ENCODE measurements at places on chromosomes 1 and 21. TPM values are rescaled to one million over a fixed set of nuclear protein-coding genes. Genes with fewer than 3 reads are reported as not detected.

- no peak for DNase-seq
- no peak overlapping the region for H3K27ac ChIP-seq
Measured at GRCh38 chr1:25795946-25796810, 3.8 kb upstream of the SELENON start.

DNA sequence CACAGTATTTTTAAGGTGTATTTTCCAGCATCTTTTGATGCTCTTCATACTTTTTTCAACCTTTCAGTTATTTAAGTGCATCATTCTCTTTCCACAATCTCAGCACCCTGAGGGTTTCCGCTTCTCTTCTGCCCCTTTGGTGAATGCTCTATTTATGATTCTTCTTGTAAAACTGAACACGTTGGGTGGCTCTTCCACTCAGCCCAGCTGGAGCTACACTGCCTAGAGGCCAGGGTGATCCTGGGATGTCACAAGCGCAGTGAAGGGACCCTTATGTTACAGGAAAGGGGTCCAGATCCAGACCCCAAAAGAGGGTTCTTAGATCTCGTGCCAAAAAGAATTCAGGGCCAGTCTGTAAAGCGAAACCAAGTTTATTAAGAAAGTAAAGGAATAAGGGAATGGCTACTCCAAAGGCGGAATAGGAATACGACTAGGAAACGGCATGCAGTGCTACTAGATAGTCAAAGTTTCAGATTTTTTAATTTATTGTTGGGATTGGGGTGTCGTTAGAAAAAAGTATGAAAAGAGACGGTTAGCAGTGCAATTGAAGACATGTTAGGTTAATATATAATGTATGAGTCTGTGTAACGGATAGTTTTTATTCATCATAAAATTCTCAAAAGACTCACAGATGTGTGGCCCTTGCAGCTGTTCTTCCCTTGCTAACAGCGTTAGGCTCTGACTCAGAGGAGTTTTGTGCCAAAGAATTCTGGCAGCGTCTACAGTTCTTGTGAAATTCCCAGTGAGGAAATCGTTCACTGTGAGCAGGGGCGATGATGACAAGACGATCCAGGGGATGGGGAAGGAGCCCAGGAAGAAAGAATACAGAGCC, 14.4 kb upstream of the ERVH48-1 start:
- peak overlapping the region; percentile 72 for H3K27ac ChIP-seq
- H3K36me3 ChIP-seq, result peaks cover 6% of the 10 kb centered on the region
- no peaks in the 10 kb centered on the region for H3K27me3 ChIP-seq
- H3K4me1 ChIP-seq, result peaks cover 53% of the 10 kb centered on the region

DNA sequence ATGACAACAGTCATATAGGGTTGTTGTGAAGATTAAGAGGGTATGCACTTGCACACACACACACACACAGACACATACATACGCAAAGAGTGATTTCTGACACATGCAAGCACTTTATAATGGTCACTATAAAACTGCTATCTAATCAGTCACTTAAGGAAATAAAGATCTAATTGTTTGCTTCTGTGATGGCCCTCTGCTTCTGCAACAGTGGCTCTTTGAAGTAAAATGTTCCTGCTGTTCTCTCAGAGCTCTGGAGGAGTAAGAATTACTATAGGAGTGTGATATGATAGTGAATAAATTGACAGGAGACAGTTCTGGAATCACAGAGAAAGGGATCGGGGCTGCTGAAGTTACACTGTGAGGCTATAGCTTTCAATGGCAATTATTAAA, 494.5 kb upstream of the B3GALT2 start:
- no peaks in the 10 kb centered on the region for H3K36me3 ChIP-seq
- no peak for DNase-seq
- H3K4me1 ChIP-seq, result peaks cover 21% of the 10 kb centered on the region
- peak overlapping the region; percentile 67 for H3K27ac ChIP-seq

Gene DIPK1A
- 11.8 TPM for total RNA-seq

Gene CLIC4
- 135 TPM for total RNA-seq

- no peaks in the 10 kb centered on the region for H3K4me1 ChIP-seq
- H3K27ac ChIP-seq, result no peak overlapping the region
- H3K4me3 ChIP-seq, result no peak overlapping the region
- no peak for DNase-seq
Measured at GRCh38 chr1:187513190-187513589, 684.4 kb downstream of the PLA2G4A start.

Gene BROX
- 31.3 TPM for total RNA-seq

DNA sequence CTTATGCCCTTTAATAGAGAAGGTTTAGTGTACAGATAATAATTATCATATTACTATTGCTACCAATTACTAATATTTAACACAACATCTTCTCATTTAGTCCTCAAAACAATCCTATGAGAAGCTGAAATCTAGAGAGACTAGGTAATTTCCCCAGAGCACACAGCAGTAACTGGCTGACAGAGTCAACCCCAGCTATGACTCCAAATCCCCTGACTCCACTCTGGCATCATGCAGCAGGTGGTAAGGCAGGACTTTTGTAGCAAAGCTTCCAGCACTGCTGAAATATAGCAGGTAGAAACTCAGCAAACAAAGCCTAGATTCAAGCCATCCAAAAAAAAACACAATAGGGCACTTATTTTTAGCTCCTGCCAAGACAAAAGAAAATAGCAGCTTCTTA, 79.3 kb upstream of the RGS2 start:
- no peaks in the 10 kb centered on the region for H3K36me3 ChIP-seq
- no peaks in the 10 kb centered on the region for H3K27me3 ChIP-seq
- no peak overlapping the region for H3K4me3 ChIP-seq
- H3K4me1 ChIP-seq, result peaks cover 2% of the 10 kb centered on the region

- no peaks in the 10 kb centered on the region for H3K36me3 ChIP-seq
- no peak overlapping the region for H3K4me3 ChIP-seq
- H3K27me3 ChIP-seq, result peaks cover 66% of the 10 kb centered on the region
- no peak overlapping the region for H3K27ac ChIP-seq
Measured at GRCh38 chr1:11473491-11474034, 5.4 kb upstream of the DISP3 start.

Gene SPRR5
- not detected for total RNA-seq

Gene PRELP
- 3.2 TPM for total RNA-seq

DNA sequence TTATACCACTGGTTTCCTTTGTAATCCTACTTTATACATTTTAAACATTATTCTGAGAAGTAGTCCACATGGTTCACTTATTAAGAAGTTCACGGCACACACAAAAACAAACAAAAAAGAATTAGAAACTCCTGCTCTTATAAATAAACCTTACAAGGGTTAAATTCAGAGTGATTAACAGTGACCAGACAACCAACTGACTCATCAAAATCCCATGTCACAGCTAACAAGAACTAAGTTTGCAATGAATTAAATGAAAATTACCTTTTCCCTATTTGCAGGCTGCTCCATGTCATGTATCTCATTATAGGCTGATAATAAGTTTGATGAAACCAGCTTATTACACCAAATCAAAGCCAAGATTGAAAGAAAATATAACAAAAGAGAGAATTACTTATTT, 77.5 kb downstream of the PUM1 start:
- H3K36me3 ChIP-seq, result peaks cover 12% of the 10 kb centered on the region
- H3K4me3 ChIP-seq, result no peak overlapping the region
- no peaks in the 10 kb centered on the region for H3K27me3 ChIP-seq
- peaks cover 73% of the 10 kb centered on the region for H3K4me1 ChIP-seq

Gene SELL
- 1.4 TPM for total RNA-seq

- no peak overlapping the region for H3K27ac ChIP-seq
- H3K4me1 ChIP-seq, result peaks cover 37% of the 10 kb centered on the region
- no peak for DNase-seq
- peaks cover 6% of the 10 kb centered on the region for H3K27me3 ChIP-seq
- H3K36me3 ChIP-seq, result no peaks in the 10 kb centered on the region
Measured at GRCh38 chr1:179757933-179758332, 14.8 kb downstream of the FAM163A start.

DNA sequence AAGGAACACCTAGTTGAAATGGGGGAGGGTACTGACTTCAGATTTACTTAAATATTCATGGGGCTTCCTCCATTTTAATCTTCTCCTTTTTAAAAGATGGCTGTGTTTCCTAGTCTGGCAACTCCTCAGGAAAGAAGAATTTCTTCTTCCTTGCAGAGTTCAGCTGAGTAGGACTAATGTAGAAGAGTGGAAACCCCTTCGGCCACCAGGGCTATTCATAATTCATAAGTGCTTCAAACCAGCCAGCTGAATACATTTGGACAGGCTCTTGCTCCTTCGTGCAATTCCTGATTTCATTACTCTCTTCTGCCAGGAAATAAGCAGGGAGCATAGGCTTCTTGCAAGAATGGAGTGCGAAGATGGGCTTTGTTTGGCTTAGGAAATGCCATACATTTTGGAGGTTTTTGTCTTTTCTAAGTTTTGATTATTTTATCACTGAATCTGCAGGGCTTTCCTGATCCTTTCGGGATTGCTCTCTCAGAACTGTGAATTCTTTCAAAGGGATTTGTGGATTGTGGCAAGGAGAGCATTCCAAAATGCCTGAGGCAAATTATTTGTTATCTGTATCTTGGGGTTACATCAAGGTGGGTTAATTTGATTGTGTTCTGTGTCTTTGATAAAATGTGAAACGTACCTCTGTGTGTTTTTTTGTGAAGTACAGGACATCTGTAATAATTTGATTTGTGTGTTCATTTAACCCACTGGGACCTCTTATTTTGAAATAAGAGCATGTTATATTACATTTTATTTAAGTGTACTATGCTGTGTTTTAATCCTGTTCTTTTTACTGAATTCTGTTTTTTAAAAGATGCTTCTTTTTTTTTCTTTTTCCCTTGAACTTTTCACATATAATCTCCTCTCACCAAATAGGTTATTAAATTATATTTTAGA, 179.4 kb upstream of the SGIP1 start:
- H3K36me3 ChIP-seq, result peaks cover 1% of the 10 kb centered on the region
- no peaks in the 10 kb centered on the region for H3K27me3 ChIP-seq
- H3K4me1 ChIP-seq, result peaks cover 96% of the 10 kb centered on the region
- DNase-seq, result no peak
- peak overlapping the region; percentile 95 for H3K27ac ChIP-seq
- peak overlapping the region; percentile 72 for H3K4me3 ChIP-seq

Gene NBPF12
- 19.7 TPM for total RNA-seq

DNA sequence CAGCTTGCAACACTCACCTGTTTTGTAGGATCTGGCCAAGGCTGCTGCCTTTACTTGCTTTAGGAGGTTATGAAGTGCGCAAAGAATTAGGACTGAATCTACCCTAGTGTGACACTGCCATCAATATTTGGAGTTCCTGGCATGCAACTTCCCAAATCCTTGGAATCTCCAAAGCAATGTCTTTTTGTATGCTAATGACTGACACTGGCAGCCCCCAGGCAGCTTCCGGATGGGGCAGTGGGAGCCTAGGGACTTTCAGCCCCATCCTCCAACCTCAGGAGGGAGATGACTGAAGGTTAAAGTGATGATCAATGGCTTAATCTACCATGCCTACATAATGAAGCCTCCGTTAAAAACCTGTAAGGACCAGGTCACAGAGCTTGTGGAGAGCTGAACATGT, 5.5 kb downstream of the RCC2 start:
- H3K4me3 ChIP-seq, result no peak overlapping the region

Gene FBXO2
- total RNA-seq, result 3.1 TPM

Gene OR2M5
- total RNA-seq, result not detected

DNA sequence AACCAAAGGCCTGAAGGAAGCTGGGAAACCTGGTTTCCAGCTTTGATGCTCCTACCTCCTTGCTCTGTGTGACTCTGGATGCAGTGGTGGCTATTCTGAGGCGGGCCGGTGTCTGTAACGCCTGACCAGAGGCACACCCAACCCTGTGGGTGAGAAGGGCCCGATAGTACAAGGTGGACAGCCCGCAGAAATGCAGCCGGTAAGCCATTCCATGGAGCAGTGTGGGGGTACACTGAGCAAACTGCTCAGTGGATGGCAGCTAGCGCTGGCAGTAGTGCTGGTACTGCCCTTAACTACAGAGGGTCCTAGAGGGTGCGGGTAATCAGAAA, 36.0 kb downstream of the AHDC1 start:
- H3K4me1 ChIP-seq, result peaks cover 81% of the 10 kb centered on the region
- peak overlapping the region; percentile 40 for H3K4me3 ChIP-seq
- no peaks in the 10 kb centered on the region for H3K36me3 ChIP-seq
- no peaks in the 10 kb centered on the region for H3K27me3 ChIP-seq
- DNase-seq, result no peak
- peak overlapping the region; percentile 66 for H3K27ac ChIP-seq

DNA sequence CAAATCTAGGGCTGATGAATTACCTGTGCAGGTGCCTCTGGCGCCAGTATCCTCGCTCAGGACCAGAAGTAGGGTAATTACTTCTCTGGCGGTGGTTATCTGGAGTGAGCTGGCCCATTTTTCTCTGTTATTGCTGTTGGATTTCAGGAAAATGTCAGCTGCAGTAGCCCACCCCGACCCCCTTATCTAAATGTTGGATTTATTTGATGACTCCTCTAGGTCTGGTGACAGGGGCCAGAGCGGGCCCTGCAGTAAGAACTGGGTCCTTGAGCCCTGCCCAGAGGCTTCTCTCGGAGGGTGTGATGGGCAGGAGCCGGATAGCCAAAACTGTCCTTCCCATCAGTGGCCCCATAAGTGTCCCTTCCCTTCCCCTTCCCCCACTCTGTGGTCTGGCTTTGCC, 384.3 kb downstream of the PTPRU start:
- no peaks in the 10 kb centered on the region for H3K4me1 ChIP-seq
- no peak for DNase-seq
- no peak overlapping the region for H3K4me3 ChIP-seq
- H3K36me3 ChIP-seq, result no peaks in the 10 kb centered on the region

Gene OVAAL
- not detected for total RNA-seq

DNA sequence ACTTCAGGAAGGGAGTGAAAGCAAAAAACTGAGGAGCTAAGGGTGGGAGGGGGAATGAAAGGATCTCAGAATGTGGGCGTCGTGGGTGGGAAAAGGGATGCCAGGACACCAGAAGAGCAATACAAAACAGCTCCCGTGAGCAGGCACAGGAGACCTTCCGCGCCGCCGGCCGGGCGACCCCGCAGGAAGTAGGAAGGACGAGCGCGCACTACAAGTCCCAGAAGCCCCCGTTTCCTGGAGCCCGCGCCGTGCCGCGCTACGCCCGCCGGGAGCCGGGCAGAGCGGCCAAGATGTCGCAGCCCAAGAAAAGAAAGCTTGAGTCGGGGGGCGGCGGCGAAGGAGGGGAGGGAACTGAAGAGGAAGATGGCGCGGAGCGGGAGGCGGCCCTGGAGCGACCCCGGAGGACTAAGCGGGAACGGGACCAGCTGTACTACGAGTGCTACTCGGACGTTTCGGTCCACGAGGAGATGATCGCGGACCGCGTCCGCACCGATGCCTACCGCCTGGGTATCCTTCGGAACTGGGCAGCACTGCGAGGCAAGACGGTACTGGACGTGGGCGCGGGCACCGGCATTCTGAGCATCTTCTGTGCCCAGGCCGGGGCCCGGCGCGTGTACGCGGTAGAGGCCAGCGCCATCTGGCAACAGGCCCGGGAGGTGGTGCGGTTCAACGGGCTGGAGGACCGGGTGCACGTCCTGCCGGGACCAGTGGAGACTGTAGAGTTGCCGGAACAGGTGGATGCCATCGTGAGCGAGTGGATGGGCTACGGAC, at the start of gene PRMT6:
PRMT6 (plus strand) TSS at position 249 of the 771 bp plus-strand sequence; CDS start at position 291, 42 bp downstream.
- peaks cover 20% of the 10 kb centered on the region for H3K4me1 ChIP-seq
- peak within 1 kb of the TSS; percentile 96 for H3K4me3 ChIP-seq
- H3K36me3 ChIP-seq, result peaks cover 6% of the 10 kb centered on the region
- no peaks in the 10 kb centered on the region for H3K27me3 ChIP-seq

DNA sequence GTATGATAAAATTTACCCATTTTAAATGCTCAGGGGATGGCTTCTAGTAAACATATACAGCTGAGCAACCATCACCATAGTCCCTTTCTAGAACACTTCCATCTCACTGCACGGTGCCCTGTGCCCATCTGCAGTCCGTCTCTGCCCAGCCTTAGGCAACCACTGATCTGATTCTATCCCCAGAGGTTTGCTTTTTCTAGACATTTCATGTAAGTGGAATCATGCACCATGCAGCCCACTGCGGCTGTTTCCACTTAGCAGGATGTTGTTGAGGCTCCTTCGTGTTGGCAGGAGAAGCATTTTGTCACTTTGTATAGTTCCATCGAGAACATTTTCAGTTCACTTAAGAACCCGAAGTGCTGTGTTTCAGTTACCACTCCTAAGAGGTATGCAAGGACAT, 27.8 kb upstream of the VAMP3 start:
- no peak for DNase-seq

All from mesothelial cell of epicardium (in vitro differentiated cells).